Posterior cingulate gyrus (tissue), 11 donors: ENCODE measurements at places on chromosomes 3 and 15.

GRCh38 chr3:135079095-135079494 is 284.0 kb downstream of the EPHB1 start:
- DNase-seq, result no peak

DNA sequence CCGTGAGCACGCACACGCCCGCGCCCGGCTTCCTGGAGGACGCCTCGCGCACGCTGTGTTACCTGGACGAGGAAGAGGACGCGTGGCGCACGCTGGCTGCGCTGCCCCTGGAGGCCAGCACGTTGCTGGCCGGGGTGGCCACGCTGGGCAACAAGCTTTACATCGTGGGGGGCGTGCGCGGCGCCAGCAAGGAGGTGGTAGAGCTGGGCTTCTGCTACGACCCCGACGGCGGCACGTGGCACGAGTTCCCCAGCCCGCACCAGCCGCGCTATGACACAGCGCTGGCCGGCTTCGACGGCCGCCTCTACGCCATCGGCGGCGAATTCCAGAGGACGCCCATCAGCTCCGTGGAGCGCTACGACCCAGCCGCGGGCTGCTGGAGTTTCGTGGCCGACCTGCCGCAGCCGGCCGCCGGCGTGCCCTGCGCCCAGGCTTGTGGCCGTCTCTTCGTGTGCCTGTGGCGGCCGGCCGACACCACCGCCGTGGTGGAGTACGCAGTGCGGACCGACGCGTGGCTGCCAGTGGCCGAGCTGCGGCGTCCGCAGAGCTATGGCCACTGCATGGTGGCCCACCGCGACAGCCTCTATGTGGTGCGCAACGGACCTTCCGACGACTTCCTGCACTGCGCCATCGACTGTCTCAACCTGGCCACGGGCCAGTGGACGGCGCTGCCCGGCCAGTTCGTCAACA is 890 bp downstream of the KBTBD13 start:
- no peak for DNase-seq

- no peak for DNase-seq
These were observed 115.2 kb upstream of the TSC22D2 start for GRCh38 chr3:150292891-150293290.

- no peak for DNase-seq
These were observed 232.2 kb downstream of the VPS13C start for GRCh38 chr15:61828008-61828407.

GRCh38 chr3:65961733-65962132 is 77.0 kb downstream of the MAGI1 start:
- DNase-seq, result no peak

DNA sequence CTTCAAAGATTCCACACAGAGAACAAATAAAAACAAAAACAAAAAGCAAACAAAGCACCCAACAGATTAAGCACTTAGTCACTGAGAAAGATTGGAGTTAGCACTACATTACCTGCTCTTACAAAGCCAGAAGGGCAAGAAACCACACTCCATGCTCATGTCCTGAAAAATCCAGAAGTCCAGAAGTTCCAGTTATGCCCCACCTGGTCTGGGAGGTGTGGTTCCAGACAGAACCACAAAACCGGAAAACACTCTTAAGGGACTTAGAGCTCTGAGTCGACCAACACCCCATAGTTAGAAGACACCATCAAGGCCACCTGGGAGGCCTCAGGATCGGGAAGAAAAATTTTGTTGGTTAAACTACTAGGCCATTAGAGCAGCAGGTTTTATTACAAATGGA is 88.9 kb downstream of the TNIK start:
- no peak for DNase-seq

DNA sequence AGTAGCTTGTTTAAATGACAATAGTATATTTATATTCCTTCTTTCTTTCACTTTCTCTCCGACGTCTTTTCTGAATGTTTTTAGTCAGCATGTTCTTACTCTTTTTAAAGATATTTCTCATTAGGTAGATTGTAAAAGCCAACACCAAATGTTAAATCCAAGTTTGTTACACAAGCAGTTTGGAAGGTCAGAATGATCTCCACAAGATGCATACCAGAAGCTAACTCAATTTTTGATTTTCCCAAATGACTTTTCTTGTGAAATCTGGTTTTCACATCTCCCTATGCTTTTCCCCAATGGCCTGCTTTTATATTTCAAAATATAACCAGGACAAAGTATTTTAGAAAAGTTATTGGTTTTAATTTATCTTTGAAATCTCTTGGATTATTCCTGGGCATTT is 49.7 kb upstream of the TPRG1 start:
- no peak for DNase-seq

DNA sequence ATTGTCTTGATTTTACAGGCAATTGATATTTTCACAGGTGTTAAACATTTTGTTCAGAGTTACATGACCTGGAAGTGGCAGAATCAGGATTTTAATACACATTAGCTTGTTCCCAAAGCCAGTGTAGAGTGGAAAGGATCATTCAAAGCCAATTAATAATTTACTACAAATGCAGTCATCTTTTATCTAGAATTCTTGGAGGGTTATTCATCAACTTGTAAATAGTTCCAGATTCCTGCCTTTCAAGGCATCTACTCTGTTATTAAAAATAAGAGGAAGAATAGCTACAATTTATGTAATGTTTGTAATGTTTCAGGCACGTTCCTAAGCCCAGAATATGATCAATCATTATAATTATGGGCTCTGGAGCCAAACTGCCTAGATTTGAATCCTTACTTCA is 358.5 kb downstream of the ZNF385D start:
- DNase-seq, result no peak

- no peak for DNase-seq
These were observed 7.3 kb upstream of the CDAN1 start for GRCh38 chr15:42744195-42744594.

DNA sequence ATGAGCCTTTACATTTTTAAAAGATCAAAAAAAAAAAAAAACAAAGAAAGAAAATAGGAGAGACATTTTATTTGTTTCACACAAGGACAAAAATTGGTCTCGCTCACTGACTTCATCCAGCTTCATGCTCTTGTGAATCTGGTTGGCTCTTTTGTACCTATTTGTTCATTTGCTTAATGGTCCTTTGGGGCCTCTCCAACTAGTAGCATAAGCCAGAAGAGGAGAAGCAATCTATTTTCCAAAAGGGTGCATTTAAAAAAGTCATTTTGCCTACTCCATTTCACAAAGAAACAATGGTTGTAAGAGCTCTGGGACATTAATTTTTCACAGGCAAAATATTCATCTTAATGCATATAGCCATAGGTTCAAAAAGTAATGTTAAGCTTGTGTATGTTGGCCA is 168.3 kb upstream of the ADAMTS9 start:
- no peak for DNase-seq

- DNase-seq, result no peak
These were observed 29.5 kb upstream of the CTSH start for GRCh38 chr15:78974272-78974918.

GRCh38 chr3:5428607-5429516 is 241.4 kb downstream of the EDEM1 start:
- DNase-seq, result no peak

- DNase-seq, result no peak
These were observed 82.2 kb downstream of the C3orf70 start for GRCh38 chr3:185070491-185071286.

DNA sequence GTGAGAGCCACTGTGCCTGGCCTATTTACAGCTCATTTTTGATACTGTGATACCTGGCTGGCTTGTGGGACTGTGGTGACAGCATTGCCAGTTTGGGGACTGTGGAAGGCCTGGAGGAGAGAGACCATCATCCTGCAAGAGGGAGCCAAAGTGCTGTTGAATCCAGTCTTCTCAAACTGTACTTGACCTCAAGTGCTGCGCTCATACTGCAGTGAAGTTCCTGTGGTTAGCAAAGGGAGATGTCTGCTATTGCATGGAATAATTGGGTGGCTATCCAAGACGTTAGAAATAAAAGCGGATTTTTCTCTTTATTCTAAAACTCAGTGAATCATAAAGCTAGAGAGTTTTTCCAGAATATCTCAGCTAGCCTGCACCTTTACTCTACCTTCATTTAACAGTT is 83.4 kb downstream of the CCK start:
- no peak for DNase-seq

DNA sequence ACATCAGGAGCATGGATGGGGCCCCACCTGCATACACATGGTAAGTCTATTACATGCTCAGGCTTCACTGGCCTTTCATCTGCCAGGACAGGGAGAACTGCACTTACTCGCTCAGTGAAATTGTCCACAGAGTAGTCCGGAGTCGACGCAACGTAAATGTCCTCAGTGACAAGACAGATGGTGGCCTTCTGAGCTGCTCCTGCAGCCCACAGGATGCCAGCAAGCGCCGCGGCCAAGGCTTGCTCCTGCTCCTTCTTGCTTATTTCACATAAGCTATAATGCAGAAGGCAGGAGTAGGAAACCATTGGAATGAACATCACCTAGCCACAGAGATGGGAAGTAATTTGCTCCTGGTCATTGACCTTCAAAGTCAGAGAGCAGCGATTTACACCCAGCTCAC is 14.4 kb downstream of the MINDY4B start:
- DNase-seq, result no peak

- no peak for DNase-seq
These were observed 17.2 kb downstream of the NXPE3 start for GRCh38 chr3:101796077-101796680.

GRCh38 chr15:89197503-89197971 is 23.8 kb downstream of the RLBP1 start:
- peak; percentile 54 for DNase-seq

DNA sequence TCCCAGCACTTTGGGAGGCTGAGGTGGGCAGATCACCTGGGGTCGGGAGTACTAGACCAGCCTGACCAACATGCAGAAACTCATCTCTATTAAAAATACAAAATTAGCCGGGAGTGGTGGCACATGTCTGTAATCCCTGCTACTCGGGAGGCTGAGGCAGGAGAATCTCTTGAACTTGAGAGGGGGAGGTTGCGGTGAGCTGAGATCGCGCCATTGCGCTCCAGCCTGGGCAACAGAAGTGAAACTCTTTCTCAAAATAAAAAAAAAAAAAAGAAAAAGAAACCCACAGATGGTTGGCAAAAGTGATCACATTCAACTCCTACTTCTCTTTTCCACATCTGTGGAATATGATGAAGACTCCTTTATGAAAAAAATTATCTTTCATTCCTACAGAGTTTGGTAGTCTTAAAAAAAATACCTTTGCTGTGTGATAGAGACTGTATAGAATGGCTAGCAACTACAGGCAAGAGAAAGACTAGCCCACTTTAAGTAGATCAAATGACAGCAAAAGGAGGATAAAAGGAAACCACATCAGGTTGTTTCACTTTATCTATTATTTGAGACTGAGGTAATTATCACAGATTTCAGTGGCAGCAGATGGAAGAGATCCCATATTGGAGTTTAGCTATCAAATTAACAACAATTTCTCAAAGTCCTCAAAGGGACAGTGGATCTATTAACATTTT is 172.9 kb upstream of the TSPAN3 start:
- no peak for DNase-seq

GRCh38 chr15:101366853-101367252 is 71.8 kb upstream of the SNRPA1 start:
- no peak for DNase-seq

DNA sequence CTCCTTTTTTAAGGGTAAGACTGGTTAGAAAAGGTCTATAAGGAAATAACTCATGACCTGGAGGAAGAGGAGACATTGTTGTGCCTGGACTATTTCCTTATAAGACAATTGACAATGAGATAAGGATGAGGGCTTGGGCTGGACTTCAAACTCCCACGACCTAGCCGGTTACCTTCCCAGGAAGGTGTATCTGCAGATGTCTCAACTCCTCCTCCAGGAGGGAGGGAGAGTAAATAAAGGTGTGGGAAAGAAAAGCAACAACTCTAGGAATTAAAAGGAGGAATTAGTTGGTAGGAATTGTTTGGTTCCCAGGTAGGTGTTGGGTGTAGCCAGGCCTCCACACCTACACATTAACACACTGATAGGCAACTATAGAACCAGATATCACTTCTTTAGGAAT is 97.8 kb upstream of the TBL1XR1 start:
- DNase-seq, result no peak

- no peak for DNase-seq
These were observed 6.8 kb downstream of the USP4 start for GRCh38 chr3:49333091-49333490.

GRCh38 chr15:98043160-98044014 is 82.9 kb downstream of the ARRDC4 start:
- DNase-seq, result peak; percentile 13

DNA sequence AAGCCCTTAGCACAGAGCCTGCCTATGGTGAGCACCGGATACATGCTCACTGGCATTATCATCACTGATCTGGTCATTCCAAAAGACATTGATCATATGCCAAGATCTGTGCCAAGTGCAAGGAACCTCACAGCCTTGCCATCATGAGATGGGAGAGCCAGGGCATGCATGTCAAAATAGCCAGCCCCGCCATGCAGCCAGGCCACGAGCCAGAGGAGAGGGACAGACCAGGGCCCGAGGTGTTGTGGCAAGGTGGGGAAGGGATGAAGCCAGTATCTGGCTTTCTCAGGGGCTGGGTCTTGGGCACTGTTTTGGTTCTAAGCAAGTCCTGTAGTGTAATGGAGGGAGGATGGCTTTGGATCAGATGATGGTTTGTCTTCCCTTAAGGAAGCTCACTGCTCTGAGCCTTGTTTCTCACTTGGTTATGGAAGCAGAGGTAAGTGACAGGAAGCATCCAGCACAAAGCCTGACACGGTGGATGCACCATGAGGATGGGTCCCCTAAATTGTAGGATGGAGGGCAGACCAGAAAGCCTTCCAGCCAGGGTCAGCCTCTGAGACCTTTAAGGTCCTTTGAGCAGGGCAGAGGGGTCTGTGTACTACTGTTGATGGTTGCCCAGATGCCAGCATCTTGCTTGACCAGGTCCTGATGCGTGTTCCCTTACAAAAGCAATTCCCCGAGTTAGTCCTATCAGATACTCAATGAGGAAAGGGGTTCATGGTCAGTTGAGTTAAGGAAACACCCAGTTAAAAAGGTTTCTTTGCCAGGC is 247.7 kb upstream of the TLE3 start:
- no peak for DNase-seq

GRCh38 chr15:59243622-59244021 is 37.0 kb downstream of the LDHAL6B start:
- DNase-seq, result no peak

DNA sequence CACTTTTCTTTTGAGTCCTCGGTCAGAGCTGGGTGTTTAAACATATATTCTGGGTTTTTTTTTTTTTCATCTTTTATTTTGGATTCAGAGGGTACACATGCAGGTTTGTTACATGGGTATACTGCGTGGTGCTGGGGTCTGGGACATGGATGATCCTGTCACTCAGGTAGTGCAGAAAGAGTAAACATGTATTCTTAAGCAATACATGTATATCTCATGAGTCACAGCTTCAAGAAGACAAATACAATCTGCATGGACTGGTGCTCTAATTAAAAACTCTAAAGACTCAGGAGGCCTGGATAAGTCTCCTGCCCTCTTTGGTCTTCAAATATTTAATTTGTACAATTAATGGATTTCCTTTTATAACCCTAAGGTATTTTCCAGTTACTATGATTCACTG is 50.6 kb upstream of the PHLDB2 start:
- no peak for DNase-seq

DNA sequence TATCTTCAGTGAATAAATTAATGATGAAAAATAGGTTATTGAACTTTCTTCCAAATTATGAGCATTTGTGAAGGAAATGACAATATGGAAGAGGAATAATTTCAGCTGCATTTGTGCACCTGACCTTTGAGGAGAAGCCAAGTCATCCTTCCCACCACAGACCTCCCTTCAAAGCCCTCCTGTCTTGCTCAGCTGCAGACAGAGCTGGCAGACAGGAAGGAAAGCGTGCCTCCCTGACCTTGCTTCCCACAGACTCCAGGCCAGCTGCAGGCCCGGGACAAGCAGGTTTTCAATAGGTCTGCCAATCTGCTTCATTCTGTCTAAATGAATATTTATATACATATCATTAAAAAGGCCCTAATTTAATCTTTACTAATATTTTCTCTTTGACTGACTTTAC is 152.9 kb upstream of the RBMS3 start:
- no peak for DNase-seq

GRCh38 chr15:99704444-99704838 is 28.8 kb downstream of the LYSMD4 start:
- no peak for DNase-seq
